Ovary (tissue), 10 donors: ENCODE measurements at places on chromosomes 1 and 21. TPM values are rescaled to one million over a fixed set of nuclear protein-coding genes. Genes with fewer than 3 reads are reported as not detected.

DNA sequence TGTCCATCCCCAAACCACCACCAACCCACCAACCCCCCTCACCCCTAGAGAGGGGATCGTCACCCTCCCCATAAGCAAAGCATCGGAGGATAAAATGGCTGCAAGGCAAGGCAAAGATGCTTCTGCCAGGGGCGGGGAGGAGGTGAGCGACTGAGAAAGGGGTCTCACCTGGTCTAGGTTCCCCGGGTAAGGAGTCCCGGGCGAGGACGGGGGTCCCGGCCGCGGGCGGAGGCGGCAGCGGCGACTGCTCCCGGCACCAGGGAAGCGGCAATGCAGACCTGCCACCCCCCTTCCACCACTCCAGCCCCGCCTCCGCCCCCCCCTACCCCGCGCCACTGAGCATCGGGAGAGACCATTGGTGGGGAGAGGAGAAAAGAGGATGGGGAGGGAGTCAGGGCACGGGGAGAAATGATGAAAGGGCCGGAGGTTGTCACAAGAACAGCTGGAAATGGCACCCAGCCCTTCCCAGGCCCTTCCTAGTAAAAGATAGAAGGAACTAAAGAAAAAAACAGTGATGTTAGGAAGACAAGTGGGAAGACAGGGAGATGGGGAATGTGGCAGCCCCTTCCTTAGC is at the start of gene SV2A:
Gene SV2A (minus strand): TSS at position 274 of the 574 bp plus-strand sequence. CDS start 4,004 bp downstream, outside the sequence.
- no peak for DNase-seq

DNA sequence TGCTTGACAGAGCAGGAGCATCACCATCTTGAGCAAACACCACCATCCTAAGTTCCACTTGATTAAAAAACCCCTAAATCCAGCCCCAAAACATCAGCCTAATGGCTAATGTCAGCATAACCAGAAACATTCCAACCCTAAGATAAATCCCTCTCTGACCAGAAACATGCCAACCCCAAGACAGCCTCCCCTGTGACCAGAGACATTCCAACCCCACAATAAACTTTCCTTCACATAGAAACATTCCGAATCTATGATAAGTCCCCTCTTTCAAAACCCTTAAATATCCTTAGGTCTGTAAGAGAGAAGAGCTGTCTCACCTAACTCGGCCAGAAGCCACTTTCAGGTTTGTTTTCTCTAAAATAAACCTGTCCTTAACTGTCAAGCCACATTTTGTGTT is 17.4 kb upstream of the SLC2A5 start:
- no peak for DNase-seq

Gene CACNA1S
- not detected for total RNA-seq

GRCh38 chr1:14970115-14970798 is 183.3 kb upstream of the TMEM51 start:
- peak; percentile 75 for DNase-seq

Gene CSF3R
- 5.7 TPM for total RNA-seq
